Osteoblast (primary cell): ENCODE measurements at places on chromosomes 1 and 21.
A peak's percentile ranks its signal among the peaks of the same experiment; 100 is the strongest.

DNA sequence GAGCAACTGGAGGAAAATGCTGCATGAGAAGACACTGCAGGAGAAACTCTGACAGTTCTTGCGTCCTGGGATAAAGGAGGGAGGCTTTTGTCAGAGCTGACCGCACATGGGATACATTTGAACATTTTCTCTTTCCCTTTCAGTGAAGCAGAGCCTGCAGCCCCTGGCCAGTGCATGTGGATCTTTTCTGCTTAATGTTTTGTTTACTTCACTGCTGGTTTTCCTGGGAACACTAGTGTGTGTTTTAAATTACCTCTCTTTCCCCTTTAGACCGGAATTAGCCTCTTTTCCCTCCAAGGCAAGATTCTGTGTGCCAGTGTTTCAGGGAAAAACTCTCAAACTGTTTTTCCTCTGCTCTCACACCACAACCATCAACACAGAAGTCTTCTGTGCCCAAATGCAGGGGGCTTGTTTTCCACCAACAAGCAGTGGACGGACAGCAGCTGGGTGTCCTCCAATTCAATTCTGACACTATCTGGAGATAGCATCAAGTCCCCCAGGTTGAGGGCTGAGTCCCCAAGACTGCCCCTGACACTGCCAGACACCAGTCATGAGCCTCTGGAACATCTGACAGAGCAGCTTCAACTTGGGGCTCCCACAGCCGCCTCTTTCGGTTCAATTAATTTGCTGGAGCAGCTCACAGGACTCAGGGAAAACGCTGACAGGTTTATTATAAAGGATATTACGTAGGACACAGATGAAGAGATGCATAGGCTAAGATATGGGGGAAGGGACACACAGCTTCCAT is 136.2 kb downstream of the RHOU start:
- no peaks in the 10 kb centered on the region for H3K4me1 ChIP-seq
- no peaks in the 10 kb centered on the region for H3K36me3 ChIP-seq
- H3K27me3 ChIP-seq = peaks cover 3% of the 10 kb centered on the region
- no peak overlapping the region for H3K27ac ChIP-seq
- no peak for DNase-seq

DNA sequence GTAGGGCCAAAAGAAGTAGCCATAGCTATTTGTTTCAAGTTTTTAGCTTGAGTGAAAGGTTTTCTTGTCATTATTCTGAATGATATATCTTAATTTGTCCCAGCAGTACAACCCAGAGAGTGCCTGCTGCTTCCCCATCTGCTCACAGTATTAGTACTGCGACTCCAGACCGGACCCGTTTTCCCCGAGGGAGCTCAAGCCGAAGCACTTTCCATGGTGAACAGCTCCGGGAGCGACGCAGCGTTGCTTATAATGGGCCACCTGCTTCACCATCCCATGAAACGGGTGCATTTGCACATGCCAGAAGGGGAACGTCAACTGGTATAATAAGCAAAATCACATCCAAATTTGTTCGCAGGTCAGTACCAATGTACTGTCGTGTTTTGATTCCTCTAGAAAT is 37.2 kb upstream of the C1orf115 start:
- DNase-seq = no peak
- H3K27me3 ChIP-seq = no peaks in the 10 kb centered on the region
- H3K4me1 ChIP-seq = no peaks in the 10 kb centered on the region
- H3K36me3 ChIP-seq = no peaks in the 10 kb centered on the region

GRCh38 chr1:15336866-15337265 is 72.8 kb upstream of the EFHD2 start:
- no peaks in the 10 kb centered on the region for H3K36me3 ChIP-seq
- H3K4me3 ChIP-seq = no peak overlapping the region
- H3K27ac ChIP-seq = peak overlapping the region; percentile 80
- no peaks in the 10 kb centered on the region for H3K27me3 ChIP-seq
- peak; percentile 73 for DNase-seq

GRCh38 chr1:243267914-243268653 is 12.2 kb downstream of the SDCCAG8 start:
- no peaks in the 10 kb centered on the region for H3K36me3 ChIP-seq
- peak overlapping the region; percentile 81 for H3K27ac ChIP-seq
- H3K4me3 ChIP-seq = no peak overlapping the region
- H3K4me1 ChIP-seq = peaks cover 64% of the 10 kb centered on the region
- DNase-seq = peak; percentile 88

DNA sequence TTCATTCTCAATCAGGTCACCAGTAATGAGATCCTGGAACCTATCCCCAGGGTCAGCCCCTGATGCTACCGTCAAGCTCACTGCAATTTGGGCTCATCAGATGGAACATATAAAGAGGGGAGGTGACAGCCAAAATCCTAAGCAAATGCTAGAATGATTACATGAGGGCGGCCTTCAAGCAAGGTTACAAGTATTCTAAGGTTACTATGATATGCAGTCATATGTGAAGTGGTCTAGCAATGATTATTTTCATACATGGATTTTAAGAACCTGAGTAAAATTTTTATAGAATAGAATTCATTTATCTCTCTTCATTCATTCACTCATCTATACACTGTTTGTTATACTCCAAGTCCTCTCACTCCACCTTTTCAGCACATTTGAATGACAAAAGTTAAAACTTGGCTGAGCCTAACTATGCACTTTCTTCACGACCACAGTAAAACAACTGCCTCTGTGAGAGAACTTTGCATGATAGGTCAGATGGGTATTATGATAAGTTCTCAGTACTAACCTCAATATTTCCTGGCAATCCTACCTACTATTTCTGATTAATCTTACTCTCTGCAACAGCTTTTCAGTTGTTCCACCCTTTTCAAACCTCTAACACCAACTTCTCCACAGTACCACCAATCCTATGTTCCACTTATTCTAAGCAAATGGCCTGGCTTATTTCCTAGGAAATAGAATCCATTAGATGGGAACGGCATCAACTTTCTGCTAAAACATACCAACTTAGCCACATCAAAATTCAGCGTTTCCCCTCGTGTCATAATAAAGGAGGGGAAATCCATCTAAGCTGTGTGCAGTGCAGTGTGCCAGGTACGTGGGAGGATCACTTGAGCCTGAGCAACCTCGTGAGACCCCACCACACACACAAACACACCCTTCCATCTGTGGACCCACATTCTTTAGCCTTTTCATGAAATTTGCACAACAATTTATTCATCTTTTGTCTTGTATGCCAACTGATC is 32.0 kb downstream of the LHX9 start:
- no peak overlapping the region for H3K27ac ChIP-seq
- H3K36me3 ChIP-seq = no peaks in the 10 kb centered on the region
- H3K4me3 ChIP-seq = no peak overlapping the region
- no peak for DNase-seq
- H3K27me3 ChIP-seq = no peaks in the 10 kb centered on the region
- no peaks in the 10 kb centered on the region for H3K4me1 ChIP-seq

DNA sequence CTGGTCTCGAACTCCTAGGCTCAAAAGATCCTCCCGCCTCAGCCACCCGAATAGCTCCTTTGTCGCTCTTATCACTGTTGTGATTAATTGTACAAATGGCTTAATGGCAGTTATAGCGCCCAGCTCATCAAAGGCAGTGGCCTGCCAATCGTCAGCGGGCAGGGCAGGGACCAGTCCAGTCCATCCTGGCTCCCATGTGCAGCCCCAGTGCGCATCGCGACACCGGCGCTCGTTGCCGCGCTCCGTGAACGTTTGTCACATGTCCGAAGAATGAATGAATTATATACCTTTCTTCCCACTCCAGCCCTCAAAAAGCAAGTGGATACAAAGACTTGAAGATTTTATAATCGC is 18.4 kb downstream of the MTX1 start:
- H3K27me3 ChIP-seq = no peaks in the 10 kb centered on the region
- H3K4me3 ChIP-seq = peak overlapping the region; percentile 82
- peaks cover 42% of the 10 kb centered on the region for H3K4me1 ChIP-seq
- H3K27ac ChIP-seq = peak overlapping the region; percentile 89
- H3K36me3 ChIP-seq = no peaks in the 10 kb centered on the region

DNA sequence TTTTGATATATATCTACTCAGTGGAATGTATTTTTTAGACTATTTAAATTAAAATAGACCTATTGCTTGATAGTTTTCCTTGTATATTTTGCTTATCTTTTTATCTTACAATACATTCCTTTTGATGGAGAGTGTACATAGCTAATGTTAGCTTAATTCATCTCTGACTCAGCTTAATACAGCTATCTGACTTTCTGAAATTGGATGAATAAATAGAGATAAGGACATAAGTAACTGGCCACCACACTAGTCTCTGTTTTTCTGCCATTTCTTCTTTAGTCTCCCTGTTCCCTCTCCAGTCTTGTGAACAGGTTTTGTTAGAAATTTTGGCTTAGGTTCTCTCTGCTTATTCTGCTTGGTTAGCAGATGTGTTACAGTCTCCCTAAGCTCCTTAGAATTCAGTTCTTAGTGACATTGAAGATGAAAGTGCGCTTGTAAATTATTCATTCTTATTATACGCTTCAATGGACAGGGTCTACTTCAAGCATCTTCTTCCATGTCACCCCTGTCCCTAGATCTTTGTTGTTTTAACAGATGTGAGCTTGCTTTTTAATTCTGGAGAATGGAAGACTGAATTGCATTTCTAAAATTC is 59.6 kb downstream of the XPR1 start:
- no peaks in the 10 kb centered on the region for H3K36me3 ChIP-seq
- H3K27me3 ChIP-seq = no peaks in the 10 kb centered on the region
- peaks cover 6% of the 10 kb centered on the region for H3K4me1 ChIP-seq
- no peak for DNase-seq
